ENCODE measurements at places on chromosomes 12 and 14.

- no peak for DNase-seq
These were observed 304.7 kb upstream of the TMTC1 start for GRCh38 chr12:30088259-30088995.

- DNase-seq, result no peak
These were observed 51.8 kb upstream of the LRTM2 start for GRCh38 chr12:1768615-1769014.

DNA sequence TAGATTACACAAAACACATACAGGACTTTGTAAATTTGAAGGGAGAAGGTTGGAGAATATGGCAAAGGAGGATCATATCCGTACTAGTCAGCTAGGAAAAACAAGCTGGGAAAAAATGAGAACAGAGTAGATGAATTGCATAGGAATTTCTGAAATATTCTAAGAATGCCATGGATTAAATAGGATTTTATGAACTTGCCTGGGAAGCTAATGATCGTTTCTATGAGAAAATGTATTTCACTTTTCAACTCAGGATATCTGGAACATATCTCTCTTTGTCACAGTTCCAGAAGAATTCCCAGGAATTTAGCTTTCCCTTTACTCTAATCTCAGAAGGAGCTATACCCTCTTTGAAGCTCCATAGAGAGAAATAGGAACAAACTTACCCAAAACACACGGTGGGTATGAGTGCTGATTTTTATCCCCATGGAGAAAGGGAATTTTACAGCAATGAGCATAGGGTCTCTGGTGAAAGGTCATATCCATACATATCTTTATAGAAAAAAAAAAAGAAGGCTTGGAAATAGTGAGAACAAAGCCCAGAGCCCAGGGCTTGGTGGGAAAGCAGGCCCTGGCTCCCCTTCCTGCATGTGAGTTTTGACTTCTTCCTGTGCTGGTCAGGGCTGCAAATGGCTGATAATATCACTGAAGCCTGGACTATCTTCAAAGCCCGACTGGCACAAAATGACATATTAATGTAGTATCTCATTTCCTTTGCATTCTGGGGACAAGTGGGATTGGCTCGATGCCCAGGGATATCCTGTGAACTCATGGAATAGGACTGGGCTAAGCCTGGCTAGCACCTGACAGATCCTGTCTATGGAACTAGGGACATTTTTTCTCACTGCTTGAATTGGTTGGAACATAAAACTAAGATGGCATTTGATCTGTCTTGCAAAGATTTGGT is 136.3 kb downstream of the AEBP2 start:
- no peak for DNase-seq

- no peak for DNase-seq
These were observed 45.6 kb downstream of the UBE3B start for GRCh38 chr12:109523071-109523470.

DNA sequence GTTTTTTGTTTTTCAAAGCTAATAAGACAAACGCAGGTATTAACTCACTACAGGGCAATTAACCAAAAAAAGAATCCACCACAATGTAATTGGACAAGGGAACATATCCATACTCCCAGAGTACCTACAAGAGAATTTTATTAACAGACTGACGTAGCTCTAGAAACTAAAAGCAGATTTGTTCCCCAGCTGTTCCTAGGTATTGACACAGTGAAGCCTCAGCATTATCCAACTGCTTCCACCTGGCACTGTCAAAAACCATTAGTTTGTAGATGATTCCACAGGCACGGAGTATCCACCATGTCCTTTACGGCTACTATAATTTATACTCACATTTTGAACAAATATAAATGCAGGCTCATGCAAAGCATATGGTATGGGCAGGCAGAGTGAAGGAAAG is 22.3 kb downstream of the PPM1H start:
- no peak for DNase-seq

- no peak for DNase-seq
These were observed 27.3 kb downstream of the PPTC7 start for GRCh38 chr12:110555577-110556406.

DNA sequence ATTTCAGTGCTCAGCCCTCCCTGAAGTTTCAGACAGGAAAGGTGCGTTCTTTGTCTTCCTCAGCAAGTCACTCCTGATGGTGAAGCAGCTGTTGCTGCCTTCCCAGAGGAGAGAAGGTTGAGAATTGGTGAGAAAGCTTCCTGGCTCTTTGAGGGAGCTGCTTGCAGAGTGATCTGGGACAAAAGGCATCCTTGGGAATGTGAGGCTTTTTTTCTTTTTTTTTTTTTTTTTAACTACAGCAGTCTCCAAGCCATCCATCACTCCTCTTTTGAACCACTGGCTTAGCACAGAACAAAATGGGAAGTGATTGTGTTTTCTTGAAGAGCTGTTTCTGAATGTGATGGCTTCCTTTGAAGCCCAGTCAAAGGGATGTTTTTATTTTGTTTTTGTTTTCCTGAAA is 120.4 kb upstream of the LRIG3 start:
- no peak for DNase-seq

DNA sequence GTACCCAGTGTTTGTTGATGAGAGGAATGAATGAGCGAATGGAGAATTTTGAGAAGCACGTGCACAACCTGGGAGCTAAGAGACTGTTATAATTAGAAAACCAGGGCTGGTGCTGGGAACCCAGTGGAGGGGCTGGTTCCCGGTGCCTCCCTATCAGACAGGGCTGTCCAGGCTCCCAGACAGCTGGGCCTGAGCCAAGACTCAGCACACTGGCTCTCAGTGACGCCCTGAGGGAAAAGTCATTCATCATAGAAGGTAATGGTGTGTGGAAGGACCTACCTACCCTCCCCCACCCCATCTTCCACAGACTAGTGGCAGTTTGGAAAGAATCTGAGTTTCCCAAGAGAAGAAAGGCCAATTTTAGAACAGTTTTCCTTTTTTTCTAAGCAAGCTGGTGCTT is 34.7 kb downstream of the KCNA5 start:
- DNase-seq, result no peak

DNA sequence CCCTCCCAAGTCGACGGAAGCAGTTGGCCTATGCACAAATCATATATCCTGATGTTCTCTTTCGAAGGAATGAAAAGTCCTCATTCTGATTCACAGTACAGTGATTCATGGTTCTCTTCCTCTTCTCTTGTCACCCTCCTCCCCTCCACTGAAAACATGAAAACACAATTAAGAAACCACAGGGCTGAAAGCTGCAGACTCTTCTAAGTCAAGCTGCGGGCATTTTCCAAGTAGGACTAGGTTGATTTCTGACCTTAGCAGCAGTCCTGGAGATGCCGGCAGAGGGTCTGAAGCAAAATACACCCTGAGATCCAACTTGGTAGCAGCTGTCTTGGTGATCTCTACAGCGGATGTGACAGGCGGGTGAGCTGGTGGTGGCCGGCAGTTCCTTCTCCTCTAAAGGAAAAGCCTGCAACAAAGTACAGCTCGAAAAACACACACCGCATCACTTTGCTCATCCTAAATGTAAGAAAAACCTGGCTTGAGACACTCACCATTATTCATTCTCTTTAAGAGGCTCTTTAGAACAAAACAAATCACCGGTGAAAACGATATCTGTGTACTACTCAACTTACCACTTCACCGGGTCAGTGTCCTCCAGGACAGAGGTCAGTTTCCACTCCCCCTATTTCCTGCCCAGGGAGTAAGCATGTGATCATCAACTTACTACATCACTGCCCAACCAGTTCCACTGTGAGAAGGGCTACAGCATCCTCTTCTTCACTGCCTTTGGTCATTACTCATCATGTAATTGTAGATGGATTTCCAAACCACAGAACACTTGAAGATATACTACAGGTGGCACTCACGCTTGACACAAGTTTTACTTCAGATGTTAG is 6.0 kb downstream of the TMCC3 start:
- no peak for DNase-seq

DNA sequence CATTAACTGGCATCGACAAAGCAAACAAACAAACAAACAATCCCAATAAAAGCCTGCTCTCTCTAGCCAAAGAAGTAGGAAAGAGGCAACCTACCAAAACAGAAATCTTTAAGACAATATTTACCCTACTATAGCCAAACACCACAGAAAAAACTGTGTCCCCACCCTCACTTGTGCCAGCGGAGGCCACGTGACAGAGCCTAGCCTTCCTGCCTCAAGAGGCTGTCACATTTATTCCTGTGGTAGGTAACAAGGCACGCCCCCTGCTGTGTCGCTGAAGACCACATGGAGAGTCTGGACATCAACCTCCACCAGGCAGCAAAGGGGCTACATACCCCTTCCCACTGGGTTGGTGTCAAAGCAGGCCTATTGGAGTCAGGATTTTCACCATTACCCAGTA is 148.1 kb downstream of the LMNTD1 start:
- DNase-seq, result no peak

DNA sequence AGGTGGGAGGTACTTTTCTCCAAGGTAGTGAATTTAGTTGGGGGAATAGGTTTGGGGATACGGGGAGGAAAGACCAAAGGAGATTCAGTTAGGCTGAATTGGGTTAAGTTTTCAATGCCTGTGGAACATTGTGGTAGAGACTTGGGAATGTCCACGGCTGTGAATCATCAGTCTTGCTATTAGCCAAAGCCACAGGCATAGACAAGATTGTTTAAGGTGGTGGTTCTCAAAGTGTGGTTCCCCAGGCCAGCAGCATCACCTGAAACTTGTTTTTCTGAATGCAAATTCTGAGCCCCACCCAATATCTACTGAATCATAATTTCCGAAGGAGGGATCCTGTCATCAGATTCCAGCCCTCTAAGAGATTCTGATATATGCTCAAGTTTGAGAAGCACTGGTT is 316.2 kb downstream of the EGLN3 start:
- no peak for DNase-seq

GRCh38 chr12:117718141-117718540 is 250.6 kb downstream of the KSR2 start:
- no peak for DNase-seq

DNA sequence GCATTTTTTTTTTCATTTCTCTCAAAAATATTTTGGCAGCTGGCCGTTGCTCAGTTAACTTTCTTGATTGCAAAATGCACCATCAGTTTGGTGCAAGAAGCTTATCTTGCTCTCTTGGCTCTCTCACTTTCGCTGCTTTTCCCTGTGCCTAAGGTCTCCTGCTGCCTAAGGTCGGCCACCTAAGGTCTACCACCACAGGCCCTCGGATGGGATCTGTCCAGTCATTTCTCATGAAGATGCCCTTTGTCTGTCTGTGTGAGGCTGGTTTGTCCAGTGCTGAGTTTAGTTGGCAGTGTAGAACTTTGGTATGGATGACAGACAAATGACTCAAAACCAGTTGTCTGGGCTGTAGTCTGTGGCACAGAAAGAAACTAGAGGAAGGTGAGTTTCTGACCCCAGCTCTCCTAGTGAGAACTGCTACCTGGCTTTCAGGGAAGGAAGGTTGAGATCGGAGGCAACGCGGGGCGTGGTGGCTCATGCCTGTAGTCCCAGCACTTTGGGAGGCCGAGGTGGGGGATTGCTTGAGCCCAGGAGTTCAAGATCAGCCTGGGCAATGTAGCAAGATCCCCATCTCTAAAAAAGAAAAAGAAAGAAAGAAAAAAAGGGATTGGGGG is 2.6 kb downstream of the MLXIP start:
- DNase-seq, result no peak

DNA sequence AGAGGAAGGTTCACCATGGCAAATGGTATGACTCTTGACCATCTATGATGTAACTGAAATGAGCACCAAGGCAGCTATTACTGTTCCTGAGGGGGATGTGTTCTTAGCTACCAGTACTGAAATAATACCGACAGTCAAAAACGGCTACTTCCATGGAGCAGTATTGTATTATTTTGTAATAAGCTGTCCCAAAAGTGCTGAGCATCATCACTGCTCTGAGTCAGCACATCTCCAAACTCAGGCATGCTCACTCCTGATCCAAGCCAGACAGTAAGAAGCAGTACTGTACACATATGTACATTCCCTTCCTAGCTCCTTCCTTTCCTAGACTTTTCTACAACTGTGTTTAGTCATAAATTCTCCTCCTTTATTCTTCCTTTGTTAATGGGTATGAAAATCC is 8.6 kb downstream of the VTI1B start:
- DNase-seq, result no peak

GRCh38 chr12:22856178-22856577 is 231.2 kb downstream of the ETNK1 start:
- no peak for DNase-seq

DNA sequence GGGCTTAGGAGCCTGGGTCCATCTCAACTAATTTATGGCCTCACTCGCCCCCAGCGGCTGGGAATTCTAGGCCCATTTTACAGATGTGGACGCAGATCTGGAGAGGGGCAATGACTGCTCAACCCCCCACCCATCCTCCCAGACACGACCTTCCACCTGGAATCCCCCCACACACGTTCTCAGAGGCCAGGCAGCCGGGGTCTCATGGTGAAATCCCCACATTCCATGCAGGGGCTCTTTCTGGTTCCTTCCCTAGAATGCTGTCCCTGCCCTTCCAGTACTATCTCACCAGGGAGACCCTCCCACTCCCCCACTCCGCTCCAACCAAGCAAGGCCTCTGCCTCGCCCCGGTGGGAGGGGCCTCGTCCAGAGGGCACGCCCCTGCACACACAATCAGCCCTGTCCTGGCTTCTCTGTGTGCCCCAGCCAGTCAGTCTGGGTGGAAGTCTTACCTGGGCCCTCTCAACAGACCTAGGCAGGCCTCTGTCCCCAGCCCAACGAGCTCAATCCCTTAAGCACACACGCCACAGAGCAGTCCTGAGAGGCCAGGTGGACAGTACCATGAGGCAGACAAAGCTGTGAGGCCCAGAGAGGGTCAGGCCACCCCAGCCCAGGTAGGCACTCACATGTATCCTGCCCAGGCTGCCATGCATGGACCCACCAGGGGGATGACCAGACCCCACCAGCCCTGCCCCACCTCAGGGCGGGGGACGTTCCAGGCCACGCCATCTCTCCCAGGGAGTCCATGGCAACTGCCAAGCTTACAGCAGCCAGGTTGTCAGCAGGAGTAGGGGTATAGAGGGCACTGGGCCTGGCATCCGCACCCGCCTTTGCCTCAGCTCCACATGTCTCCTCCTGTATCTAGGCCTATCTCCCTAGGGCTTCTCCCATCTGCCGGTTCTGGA is 1.3 kb upstream of the ANKRD9 start:
- no peak for DNase-seq

GRCh38 chr14:65261946-65262345 is 150.6 kb upstream of the FUT8 start:
- no peak for DNase-seq

GRCh38 chr14:67722293-67722692 is 20.6 kb downstream of the RDH12 start:
- DNase-seq, result no peak

Measured in stimulated activated CD8-positive, alpha-beta memory T cell treated with anti-CD3 and anti-CD28 coated beads, Interleukin-4, amount 100 ng/mL, for 4 hours (primary cell).